ENCODE measurements at places on chromosomes 5 and 9.

GRCh38 chr9:129839324-129840023 is 4.2 kb downstream of the USP20 start:
- no peak for DNase-seq

DNA sequence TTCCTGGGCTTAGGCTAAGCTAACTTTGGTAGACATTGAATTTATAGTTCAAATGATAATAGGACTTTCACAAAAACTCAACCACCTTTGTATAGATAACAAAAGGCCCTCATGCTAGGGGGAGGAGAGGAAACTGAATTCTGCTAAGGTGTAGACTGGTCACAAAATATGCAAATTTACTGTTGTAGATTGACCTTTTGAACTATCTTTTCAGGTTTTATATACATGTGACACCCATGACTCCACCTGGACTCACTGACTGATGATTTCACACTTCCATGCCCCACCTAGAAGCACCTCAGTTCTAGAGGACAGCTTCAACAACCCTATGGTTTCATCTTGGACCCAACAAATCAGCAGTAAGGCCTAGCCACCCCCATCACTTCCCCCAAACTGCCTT is 165.7 kb downstream of the CEMIP2 start:
- no peak for DNase-seq

- DNase-seq: no peak
Measured at GRCh38 chr9:127084076-127085039, 38.1 kb downstream of the ANGPTL2 start.

GRCh38 chr5:57324181-57324580 is 150.3 kb downstream of the GPBP1 start:
- DNase-seq: peak; percentile 28

GRCh38 chr5:98941131-98941883 is 12.5 kb upstream of the CHD1 start:
- no peak for DNase-seq

- no peak for DNase-seq
Measured at GRCh38 chr5:1378866-1379659, 34.2 kb upstream of the CLPTM1L start.

GRCh38 chr5:145982572-145983318 is 46.4 kb downstream of the SH3RF2 start:
- DNase-seq: no peak

DNA sequence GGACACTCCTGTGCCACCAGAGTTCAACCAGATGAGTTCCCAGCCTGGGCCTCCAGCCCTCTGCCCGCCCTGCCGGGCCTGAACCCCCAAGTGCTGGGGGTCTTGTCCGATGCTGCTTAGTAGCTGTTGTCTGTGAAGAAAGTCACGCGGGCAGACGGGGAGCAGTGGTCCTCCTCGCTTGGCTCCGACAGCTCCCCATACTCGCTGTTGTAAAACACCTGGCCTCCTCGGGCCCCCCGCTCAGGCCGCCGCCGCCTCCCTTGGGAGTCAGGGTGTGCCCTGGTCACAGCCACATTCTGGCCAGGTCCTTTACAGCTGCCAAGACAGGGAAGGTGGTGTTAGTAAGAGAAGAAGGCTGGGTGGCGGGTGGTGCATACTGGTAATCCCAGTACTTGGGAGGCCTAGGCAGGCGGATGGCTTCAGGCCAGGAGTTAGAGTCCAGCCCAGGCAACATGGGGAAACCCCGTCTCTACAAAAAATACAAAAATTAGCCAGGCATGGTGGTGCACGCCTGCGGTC is 11.8 kb upstream of the SCGB3A1 start:
- DNase-seq: no peak

- no peak for DNase-seq
Measured at GRCh38 chr9:89793551-89793950, 188.7 kb downstream of the GADD45G start.

GRCh38 chr9:116447934-116448333 is 239.2 kb upstream of the TRIM32 start:
- no peak for DNase-seq

GRCh38 chr5:115297031-115297430 is 577 bp upstream of the CCDC112 start:
- DNase-seq: no peak

DNA sequence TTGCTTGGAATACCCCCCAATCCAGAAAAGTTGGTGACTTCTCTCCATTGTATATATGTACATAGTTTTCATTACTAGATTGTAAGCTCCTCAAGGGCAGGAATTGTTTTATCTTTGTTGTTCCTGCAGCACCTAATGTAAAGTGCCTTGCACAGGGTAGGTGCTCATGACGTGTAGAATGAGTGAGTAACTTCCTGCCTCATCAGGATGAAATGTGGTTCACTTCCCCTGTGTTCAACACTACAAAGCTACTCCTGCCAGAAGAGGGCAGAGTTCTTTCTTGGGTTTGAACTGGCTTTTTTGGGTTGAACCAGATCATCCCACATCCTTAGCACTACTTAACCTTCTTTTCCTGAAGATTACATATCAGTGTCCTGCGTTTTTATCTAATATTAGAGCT is 23.9 kb downstream of the GTF3C4 start:
- peak; percentile 27 for DNase-seq

Measured in naive thymus-derived CD4-positive, alpha-beta T cell (primary cell).